ENCODE measurements at places on chromosomes 6 and 20. TPM values are rescaled to one million over a fixed set of nuclear protein-coding genes. Genes with fewer than 3 reads are reported as not detected.

PHACTR3 gene
- 0.53 TPM for total RNA-seq

PKIB gene
- total RNA-seq: 113 TPM

NMBR gene
- not detected for total RNA-seq

OXT gene
- total RNA-seq: not detected

HCK gene
- 6.6 TPM for total RNA-seq

HCRTR2 gene
- not detected for total RNA-seq

ID1 gene
- 134 TPM for total RNA-seq

LTA gene
- total RNA-seq: 2.4 TPM

CALHM5 gene
- 0.20 TPM for total RNA-seq

MYT1 gene
- total RNA-seq: 0.19 TPM
